IMR-90 (cell line): ENCODE measurements at places on chromosomes 1 and 21. TPM values are rescaled to one million over a fixed set of nuclear protein-coding genes. Genes with fewer than 3 reads are reported as not detected.
A peak's percentile ranks its signal among the peaks of the same experiment; 100 is the strongest.

DNA sequence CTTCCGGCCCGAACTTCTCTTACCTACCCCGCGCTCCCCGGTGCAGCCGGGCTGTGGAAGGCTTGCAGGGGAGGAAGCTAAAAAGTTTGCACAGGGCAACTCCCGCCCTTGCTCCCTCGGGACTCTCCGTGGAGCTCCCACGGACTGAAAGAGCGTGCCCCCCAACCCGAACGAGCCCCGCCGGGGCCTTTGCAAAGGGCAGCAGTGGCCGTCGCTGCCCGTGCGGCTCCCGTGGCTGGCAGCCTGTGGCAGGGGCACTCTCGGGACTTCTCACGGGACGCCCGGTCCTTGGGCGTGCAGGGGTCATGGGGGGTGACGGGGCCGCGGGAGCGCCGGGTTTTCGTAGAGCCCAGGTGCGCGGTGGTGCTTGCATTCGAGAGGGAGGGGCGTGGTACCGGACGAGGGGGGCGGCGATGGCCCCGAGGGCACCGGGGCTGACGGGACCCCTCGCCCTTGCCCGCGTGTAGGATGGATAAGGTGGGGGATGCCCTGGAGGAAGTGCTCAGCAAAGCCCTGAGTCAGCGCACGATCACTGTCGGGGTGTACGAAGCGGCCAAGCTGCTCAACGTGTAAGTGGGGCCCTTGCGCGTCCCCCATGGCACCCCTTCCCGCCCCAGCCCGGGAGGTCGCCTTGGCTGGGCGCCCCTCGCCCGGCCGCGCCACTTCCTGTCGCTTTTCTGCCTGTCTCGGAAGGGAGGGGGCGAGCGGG is 711 bp downstream of the GADD45A start:
- no peak for DNase-seq

DNA sequence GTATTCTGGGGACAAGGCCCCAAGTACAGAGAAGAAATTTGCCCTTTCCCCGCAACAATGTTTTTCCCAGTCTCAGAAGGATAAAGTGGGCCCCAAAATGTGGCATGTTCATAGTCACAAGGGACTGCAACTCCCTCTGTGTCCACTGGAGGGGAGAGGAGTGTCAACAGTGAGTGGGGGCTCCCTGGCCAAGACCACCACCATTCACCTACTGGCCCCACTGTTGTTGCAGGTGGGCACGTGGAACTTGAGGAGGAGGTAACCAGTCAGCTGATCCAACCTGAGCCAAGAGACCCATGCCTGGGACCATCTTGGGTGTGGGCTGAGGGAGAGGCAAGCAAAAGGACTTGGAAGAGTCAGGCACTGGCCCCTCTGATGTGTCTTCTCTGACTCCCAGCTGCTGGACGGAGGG is 777 bp downstream of the NUDT17 start:
- DNase-seq = peak; percentile 31

DNA sequence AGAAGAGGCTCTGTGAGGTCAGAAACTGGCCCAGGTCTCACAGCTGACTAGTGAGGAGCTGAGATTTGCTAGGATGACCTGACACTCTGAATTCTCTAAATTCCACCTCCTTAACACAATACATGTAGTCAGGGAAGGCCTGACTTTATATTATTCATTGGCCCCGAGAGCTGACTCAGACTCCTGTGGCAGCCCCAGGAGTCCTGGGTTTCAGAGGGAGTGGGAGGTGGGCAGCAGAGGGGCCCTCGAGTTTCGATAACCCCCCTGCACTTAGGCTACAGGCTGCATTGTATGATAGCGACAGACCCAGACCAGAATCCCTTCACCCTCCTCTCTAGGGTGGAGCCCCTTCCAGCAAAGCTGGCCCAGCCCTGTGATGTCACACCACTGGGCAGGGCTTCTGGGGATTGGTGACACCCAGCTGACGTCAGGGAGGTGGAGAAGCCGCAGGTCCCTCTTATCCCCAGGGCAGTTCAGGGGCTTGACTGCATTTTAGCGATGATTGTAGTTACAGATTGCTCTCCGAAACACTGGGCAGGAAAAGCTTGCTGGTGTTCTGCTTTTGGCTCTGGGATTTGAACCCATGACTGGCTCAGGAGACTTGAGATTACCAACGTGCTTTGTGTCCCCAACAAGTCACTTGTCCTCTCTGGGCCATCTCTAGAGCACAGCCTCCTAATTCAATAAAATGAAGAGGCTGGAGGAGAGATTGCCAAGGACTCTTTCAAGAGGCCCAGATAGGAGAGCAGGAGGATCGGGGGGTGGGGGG is 17.0 kb upstream of the GPR37L1 start:
- DNase-seq = peak; percentile 59

DNA sequence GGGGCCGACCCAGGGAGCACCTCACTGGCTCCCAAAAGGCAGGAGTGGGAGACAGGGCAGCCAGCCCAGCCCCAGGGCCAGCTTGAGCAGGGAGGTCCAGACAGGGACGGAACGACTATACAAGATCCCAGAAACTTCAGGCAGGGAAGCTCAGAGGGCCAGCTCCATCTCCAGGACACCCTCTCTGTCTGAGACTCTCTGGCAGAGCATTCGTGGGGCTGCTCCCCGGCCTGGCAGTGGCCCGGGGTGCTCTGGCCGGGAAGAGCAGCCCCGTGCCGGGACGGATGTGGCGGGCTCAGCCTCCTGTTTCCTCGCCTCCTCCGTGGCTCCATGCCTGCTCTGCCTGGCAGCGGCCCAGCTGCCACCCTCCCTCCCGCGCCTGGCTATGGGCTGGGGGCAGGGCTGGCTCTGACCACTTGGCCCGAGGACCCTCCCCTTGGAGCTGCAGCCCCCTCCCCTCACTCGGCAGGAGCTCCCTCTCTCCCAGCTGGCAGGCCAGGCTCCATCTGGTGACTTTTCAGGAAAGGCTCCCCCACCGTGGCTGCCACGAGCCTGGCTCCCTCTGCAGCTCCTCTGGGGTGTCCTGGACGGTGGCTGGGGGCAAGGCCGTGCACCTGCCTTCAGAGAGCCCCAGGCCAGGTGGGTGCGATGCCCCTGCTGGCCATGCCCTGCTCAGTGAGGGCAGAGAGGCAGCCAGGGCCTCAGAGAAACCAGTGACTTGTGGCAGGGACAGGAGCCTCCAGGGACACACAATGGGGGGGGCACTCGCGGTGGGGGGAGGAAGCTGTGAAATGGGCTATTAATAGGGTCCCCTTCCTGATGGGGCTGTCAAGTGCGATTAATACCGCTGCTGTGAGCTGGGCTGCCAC is 5.6 kb upstream of the PLCH2 start:
- DNase-seq = no peak

- peak; percentile 44 for DNase-seq
Observed at GRCh38 chr1:19156676-19157075, 53.4 kb downstream of the UBR4 start.

DNA sequence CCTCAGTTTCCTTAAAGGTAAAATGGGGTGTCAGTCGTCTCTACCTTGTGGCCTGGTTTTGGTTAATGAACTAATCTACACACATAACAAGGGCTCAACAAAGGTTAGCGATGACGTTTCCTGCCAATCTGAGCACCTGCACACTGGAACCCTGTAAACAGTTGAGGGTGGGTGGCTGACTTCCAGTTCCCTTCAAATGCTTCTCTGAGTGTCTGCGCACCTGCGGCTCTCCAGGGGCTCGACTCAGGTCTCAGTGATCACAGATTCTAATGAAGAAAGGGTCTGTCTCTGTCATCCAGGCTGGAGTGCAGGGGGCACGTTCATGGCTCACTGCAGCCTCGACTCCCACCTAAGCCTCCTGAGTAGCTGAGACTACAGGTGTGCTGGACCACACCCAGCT is 3.3 kb upstream of the AGPAT3 start:
- DNase-seq = no peak

DNA sequence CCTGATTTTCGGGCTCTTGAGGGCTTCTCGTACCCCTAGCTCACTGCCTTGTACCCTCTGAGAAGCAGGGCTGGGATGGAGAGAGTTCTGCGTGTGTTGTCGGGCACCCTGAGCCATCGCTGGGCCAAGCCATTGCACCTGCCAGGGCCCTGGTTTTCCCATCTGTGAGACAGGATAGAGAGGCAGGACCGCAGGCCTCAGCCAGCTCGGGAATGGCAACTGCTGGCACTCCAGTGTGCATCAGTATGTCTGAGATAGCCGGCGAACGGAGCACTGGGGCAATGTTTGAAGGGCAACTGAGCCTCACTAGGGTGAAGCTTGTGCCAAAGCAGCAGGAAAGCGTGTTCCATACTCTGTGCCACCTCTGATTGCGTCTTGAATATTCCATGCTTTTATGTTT is 66.9 kb downstream of the TENT5C start:
- no peak for DNase-seq

- no peak for DNase-seq
Observed at GRCh38 chr1:83829106-83829505, 169.8 kb downstream of the TTLL7 start.

The KCND3 gene
- under 0.01 TPM in 2 replicates for total RNA-seq
